ENCODE measurements at places on chromosomes 11 and 22.

DNA sequence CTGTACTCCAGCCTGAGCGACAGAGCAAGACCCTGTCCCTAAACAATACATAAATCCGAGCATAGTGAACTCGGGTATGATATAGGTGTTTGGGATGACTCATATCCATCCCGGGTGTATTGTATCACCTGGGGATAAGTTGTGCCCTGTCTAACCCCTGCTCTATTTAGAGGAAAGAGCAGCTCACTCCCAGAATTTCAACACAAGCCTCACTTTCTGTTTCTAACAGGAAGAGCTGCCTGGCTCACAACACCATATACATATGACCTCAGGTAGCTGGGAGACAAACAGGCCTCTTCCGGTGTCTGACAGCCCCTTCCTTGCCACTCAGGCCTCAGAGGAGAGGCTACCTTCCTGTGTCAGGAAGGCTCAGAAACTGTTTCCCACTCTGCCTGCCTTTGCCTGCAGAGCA, 9.9 kb upstream of the MICALL1 start:
- peak; percentile 75 for DNase-seq

- peak; percentile 91 for DNase-seq
These were observed 14.8 kb upstream of the RPS3 start for GRCh38 chr11:75384438-75385080.

DNA sequence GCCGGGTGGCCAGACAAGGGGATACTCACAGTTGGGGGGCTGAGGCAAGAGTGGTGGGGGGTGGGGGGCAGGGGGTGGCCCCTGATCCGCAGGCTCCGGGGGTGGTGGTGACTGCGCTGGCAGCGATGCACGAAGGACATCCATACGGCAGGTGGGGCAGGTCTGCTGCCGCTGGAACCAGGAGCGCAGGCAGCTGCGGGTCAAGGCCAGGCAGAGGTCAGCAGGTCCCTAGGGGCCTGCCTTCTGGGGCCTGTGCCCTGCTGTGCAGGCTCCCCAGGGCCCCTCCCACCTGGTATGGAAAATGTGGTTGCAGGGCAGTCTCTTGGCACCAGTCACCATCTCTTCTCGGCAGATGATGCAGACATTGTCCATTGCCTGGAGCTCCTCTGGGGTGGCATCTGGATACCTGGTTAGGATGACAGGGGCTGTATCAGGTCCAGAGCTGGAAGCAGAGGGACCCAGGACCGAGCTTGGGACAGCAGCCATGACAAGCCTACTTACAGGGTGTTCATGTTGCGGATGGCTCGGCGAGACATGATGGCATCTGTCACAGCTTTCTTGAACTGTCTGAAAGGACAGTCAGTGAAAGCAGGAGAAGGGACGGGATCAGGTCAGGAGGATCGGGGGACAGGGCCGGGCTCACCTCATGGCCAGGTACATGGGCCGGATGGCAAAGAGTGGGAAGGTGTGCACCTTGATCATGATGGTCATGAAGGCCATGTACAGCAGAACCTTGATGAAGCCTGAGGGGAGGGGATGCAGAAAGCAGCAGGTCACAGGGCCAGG, 3.5 kb downstream of the SYVN1 start:
- DNase-seq, result no peak

DNA sequence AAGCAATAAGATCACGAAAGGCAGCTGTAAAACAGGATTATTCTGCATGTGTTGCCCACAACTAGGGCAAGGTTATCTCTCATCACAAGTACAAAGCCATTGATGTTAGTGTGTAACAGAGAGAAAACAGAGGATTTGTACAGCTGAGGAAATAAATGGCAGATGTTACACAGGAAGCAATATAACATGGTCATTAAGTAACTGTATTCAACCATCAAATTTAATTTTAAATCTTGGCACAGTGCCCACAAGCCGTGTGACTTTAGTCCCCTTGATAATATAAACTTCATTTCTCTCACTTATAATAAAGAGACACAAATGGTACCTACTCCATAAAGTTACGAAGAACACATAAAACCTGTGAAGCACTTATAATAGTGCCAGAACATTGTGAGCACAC, 17.3 kb downstream of the OR51E2 start:
- DNase-seq, result no peak

- DNase-seq, result no peak
These were observed 47.3 kb downstream of the TENM4 start for GRCh38 chr11:79393362-79394043.

DNA sequence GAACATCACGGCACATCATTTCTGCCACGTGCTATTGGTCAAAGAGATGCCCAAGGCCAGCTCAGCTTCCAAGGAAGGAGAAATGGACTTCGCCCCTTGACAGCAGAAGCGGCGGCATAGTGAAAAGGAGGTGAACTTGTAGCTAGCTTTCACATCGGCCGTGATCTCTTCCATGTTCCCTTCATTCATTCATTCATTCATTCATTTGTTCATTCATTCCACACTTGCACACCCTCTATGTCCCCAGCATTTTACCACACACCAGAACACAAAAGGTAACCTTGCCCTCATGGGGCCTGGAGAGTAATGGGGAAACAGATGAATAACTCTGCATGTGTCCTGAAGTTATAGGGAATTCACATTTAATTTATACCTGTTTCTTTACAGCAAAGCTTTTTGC, 1.1 kb upstream of the CYTH4 start:
- DNase-seq, result no peak

DNA sequence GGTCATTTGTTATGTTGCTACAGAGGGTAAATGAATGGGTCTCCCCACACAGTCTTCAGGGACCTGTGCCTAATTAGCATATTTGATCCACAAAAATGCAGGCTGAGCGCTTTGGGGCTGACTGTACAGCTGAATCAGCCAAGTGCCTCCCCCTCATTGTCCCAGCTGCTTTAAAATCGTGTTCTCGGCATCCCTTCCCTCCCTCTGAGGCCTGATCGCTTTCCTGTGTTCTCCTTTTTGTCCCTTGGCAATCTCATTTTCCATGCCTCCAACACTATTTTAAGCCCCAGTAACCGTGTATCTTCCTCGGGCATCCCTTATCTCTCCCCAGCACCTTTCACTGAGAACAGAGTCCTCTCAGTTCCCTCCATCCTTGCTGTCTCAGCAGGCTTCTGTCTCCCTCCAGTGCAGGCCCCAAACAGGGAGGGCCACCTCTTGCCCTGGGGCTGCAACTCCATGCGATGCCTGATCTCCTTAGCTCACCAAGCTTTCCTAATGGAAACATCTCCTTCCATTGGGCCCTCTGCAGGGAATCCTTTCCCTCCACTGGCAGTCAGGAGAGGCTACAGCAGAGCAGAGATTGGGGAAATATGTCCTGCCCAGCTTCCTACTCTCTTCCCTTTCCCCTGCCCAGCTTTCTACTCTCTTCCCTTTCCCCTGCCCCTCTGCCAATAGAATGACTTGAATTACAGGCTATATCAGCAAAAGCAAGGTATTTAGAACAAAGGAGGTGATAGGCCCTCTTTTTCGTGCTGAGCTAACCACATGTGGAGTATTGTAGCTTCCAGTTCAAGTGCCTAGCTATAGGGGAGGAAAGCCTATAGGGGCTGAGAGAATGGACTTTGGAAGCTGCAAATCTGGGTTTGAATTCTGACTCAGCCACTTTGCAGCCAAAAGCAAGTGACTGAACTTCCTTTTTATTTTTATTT, 13.8 kb downstream of the UQCR10 start:
- DNase-seq, result no peak

GRCh38 chr11:69051381-69052342, 2.9 kb downstream of the TPCN2 start:
- DNase-seq, result no peak

GRCh38 chr11:122781378-122782195, 56.7 kb upstream of the CRTAM start:
- peak; percentile 90 for DNase-seq

DNA sequence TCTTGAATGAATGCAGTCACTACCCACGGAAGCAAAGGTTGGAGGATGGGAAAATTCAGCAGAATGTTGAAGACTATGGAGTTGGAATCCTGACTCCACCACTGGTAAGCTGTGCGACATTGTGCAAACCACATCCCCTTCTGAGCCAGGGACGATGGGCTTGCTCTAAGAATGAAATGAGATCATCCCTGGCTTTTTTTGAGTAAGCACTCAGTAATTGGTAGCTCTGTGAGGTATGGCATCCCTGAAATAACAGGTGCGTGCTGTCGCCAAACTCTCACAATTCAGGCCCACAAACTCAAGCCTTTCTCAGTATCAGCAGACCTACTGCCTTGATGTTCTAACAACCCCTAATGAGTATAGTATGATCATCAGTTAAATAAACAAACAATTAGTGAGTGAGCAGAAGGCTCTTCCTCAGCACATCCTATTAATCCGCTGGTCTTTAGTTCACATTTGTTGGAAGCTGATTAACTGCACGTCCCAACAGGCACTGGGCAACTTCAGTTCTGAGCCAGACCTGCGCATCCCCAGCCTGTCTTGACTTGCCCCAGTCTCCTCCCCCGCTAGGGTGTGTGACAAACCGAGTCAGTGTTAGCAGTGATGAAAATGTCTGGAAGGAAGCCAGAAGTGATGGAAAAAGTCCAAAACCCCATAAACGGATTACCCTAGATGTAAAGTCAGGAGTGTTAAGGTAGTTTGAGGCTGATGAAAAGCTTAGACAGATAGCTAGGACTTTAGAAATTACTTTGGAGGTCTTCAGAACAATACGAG, 235.5 kb downstream of the GRIK4 start:
- no peak for DNase-seq

DNA sequence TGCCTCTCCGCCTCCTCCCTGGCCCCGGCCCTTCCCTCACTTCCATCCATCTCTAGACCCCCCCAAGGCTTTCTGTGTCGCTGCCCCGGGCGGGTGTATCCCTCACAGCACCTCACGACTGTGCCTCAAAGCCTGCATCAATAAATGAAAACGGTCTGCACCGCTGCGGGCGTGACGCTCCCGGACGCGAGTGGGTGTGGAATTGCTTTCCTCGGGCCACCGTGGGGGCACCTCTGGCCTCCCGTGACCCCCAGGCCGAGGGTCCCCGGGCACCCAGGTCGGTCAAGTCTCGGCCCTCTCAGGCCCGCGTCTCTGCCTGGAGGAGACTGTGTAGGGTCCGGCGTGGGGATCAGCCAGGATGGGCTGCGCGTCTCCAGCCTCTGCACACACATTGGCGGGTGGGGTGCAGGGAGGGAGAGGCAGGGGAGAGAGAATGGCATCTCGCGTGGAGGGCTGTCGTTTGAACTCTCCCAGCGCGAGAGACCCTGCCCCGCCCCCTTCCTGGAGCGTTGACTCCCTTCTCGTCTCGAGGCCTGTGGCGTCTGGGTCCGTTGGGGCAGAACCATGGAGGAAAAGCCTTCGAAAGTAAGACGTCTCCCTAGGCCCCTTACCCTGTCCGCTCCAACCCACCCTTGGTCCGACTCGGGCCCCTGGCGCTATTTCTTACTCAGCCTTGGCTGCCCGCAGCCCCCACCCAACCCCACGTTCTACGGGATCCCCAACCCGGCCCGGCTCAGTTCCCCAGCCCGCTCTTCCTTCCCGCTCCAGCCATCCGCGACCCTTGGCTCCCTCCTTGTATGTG, at the start of gene CATSPERZ:
Gene CATSPERZ (plus strand): TSS at position 512 of the 802 bp plus-strand sequence. CDS start 53 bp downstream, at position 565.
- peak; percentile 72 for DNase-seq

DNA sequence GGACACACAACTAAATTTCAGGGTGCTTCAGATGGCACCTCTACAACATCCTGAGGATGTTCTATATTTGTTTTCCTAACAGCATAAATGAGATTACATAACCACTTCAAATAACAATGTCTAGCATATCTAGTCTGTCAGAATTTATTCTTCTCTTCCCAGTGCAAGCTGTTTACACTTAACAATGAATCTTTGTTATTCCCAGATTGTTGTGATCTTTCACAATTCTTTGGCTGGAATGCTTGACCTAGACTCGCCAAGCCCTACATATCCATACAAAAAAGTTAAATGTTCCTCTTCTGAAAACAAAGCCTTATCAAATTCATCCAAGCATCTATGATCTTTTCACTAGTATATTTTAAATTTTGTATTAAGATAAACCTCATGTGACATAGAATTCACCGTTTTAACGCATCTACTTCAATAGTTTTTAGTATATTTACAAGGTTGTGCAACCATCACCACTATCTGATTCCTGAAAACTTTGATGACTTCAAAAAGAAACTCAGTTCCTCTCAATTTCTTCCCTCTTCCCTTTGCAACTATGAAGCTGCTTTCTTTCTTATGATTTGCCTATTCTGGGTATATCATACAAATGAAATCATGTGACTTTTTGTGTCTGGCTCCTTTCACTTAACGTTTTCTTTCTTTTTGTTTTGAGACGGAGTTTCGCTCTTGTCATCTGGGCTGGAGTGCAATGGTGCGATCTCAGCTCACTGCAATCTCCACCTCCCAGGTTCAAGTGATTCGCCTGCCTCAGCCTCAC, 61.7 kb upstream of the CHRNA10 start:
- no peak for DNase-seq

GRCh38 chr11:15258433-15259165, 143.9 kb downstream of the INSC start:
- no peak for DNase-seq

DNA sequence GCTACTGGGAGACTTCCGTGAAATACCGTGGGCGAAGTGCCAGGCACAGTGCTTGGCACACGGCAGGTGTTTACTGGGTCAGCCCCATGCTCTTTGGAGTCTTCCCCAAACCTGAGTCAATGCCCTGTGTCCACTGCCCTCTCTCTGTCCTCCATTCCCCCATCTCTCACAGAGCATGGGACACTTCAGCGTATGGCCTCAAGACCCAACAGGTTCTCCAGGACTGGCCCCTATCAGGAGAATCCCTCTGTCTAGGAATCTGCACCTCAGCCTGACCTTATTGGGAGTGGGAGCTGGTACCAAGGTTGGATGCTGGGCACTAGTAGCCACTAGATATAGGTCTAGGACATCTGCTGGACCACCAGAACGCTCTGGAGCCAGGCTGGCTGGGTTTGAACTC, 67.2 kb upstream of the LMO1 start:
- no peak for DNase-seq

DNA sequence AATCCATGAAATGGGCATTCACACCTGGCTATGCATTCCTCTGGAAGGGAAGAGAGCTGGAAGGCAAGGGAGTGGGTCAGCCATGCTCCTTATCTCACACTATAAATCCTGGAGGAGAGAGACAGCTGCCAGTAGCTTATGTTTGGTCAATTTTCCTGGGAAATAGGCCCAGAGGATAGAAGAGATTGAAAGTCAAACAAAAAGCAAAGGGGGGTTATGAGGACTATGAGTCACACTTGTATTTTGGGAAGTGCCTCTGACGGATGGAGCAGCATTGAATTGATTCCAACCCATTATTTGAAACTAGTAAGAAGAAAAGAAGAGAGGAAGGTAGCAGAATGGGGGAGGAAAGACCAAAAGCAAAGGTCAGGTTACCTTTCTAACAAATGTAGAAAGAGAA, 25.0 kb downstream of the SNX19 start:
- DNase-seq, result no peak
